ENCODE measurements at places on chromosomes 7 and 10.
A peak's percentile ranks its signal among the peaks of the same experiment; 100 is the strongest.

- no peak for DNase-seq
Measured at GRCh38 chr7:2331707-2332106, 17.5 kb upstream of the SNX8 start.

DNA sequence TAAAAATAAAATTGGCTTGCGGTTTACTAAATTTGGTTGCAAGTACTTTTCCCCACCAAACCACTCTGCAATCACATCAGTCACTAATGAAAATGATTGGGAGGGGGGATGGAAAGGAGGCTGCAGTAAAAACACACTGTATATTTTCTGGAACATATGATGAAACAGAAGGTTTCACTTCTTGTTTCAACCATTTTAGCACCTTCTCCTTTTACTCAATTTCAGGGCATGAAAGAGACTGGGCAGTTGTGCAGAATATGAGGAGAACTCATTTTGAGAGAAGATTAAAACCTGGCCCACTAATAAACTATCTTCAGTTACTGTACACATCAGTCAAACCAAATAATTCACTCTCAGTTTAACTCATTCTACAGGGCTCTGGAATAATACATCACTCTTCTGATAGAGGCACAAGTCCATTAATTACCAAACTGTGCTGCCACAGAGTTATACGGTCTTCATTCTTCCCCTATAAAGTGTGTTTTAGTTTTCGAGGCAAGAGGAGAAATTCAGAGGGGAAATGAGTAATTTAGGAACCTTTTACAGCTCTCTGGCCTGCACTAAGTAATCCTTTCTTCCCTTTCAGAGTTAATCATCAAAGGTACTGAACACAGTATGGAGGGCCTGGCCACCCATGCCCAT, 25.5 kb downstream of the JAZF1 start:
- peak; percentile 15 for DNase-seq

- DNase-seq: no peak
Measured at GRCh38 chr7:84492098-84493034, 297.8 kb upstream of the SEMA3A start.

- no peak for DNase-seq
Measured at GRCh38 chr7:485188-486081, 34.2 kb downstream of the PDGFA start.

DNA sequence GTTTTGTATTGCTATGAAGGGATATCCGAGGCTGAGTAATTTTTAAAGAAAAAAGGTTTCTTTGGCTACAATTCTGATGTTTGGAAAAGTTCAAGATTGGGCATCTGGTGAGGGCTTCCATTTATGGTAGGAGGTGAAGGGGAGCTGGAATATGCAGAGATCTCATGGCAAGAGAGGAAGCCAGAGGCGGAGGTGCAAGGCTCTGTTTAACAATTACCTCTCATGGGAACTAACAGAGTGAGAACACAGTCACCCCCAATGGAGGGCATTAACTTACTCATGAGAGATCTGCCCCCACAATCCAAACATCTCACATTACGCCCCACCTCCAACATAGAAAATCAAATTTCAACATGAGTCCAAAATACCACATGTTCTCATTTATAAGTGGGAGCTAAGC, 62.0 kb downstream of the AKR1D1 start:
- DNase-seq: no peak

- DNase-seq: peak; percentile 86
Measured at GRCh38 chr7:1664711-1665548, 5.1 kb upstream of the ELFN1 start.

GRCh38 chr10:2592360-2593160, 474.8 kb upstream of the PFKP start:
- no peak for DNase-seq

DNA sequence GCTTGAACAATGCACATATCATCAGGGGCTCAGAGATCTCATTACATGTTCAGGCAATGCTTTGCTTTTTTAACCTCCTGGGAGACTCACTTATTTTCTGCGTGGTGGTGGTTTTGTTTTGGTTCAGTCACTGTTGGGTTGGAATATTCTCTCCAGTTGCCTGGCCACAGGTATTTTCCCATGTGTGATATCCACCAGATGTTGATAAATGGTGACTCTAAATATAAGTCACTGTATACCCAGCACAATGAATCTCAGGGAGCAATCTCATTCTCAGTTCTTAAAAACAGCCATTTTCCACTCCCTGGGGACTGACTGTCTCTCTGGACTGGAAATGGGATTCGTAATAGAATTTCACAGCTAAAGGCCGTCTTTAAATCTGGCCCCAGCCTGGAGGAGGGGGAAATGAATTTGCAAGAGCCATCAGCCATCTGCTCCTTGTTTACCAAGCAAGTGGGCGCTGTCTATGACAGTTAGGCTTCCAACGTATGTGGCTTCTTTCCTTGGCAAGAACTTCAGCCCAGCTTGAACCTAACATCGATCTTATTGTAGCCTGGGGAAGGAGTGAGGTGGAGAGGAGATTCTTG, 1106.2 kb downstream of the NRG3 start:
- DNase-seq: no peak

DNA sequence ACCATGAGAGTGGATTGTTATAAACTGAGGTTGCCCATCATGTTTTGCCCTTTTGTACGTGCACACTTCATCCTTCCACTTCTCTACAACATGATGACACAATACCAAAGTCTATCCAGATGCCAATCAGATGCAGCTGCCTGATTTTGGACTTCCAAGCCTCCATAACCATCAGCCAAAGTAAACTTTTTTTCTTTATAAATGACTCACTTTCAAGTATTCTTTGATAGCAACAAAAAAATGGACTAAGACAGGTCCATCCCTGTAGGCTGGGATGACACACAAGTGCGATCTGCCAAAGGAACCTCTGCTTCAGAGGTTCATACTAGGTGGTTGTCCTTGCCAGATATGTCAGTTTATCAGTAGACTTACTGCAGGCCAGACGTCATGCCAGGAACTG, 320.2 kb upstream of the FZD1 start:
- DNase-seq: no peak

GRCh38 chr7:44191171-44191570, 1.9 kb upstream of the GCK start:
- no peak for DNase-seq

GRCh38 chr10:26488344-26488743, 50.2 kb downstream of the APBB1IP start:
- no peak for DNase-seq

GRCh38 chr7:27611059-27611458, 51.6 kb downstream of the HIBADH start:
- DNase-seq: no peak

DNA sequence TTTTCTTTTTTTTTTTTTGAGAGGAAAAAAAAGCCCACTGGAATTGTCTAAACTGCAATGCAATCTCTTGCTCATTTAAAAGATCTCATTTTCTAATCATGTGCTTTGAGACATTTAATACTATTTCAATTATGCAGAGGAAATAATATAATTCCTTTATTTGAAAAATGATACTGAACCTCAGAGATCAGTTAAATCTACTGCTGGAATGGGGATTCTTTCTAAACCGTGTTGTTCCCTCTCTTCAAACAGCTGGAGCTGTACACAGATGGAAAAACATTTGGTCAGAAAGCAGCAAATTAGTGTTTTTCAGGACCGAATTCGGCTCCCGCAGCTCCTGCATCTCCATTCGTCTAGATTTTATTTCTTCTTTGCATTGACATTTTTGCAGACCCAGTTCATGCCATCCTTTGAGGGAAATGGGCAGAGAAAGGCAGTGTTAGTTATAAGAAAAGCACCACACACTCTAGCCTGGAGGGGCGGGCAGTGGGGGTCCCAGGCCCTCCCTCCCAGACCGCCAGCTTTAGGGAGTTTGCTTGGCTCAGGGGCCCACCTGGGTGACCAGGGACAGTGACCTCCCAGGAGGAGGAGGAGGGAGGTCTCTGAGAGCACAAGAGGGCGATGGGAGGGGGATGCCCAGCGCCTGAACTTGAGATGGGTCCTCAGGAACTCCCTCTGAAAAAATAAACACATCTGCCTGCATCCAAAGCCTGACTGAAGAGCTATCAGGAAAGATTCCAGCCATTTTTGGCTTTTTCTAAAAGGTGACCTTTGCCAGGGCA, 32.4 kb downstream of the TRIM8 start:
- no peak for DNase-seq

GRCh38 chr7:34308595-34308994, 349.4 kb upstream of the NPSR1 start:
- no peak for DNase-seq

- no peak for DNase-seq
Measured at GRCh38 chr7:18489624-18490023, 5.9 kb upstream of the HDAC9 start.

DNA sequence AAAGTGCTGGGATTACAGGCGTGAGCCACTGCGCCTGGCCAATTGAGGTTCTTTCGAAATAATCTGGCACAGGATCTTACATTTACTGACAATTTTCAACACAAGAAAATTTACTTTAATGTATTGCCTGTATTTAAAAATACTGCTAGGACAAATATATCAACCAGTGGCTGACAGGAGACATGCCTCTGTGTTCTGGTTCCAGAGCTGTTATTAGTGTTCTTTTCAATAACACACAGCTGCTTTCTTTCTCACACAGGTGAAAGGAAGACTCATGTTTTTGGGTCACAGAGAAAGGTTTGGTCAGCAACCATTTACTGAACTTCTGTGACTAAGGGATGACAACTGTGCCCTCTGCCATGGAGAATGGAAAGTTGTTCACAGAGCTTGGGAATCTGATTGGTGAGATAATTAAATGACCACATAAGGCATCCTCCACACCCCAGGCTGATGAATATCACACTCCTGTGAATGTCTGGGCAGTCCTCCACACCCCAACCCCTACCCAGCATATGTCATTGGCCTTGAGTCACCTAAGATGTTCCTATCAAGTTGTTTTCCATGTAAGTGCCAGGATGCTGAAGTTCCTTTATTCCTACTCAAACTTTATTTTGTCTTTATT, 180.1 kb downstream of the RAPGEF5 start:
- no peak for DNase-seq

DNA sequence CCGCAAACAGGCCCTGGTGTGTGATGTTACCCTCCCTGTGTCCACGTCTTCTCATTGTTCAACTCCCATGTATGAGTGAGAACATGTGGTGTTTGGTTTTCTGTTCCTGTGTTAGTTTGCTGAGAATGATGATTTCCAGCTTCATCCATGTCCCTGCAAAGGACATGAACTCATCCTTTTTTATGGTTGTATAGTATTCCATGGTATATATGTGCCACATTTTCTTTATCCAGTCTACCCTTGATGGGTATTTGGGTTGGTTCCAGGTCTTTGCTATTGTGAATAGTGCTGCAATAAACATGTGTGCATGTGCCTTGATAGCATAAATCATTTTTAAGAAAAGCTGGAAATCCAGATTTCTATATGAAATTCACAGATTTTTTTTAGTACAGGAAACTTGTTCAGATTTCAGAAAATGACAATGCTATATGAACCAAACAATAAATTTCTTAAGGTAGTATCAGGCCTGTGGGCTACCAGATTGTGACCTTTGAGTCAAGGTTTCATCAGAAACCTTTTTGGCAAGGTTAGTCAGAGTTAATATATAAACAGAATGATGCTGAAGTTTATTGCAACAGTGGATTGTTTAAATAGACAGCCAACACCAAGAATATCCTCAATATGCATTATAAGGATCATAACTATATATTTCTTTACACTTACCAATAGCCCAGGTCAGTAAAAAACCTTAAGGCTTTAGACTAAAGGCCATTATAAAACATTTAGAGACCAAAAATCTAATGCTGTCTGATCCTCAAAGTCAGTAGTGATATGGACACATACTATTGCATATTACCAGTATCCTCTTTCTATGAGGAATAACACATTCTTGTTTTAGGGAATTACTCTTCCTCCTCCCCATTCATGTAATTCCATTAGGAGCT, 68.7 kb upstream of the PAPSS2 start:
- no peak for DNase-seq

- no peak for DNase-seq
Measured at GRCh38 chr10:97102441-97102840, 83.3 kb downstream of the SLIT1 start.

DNA sequence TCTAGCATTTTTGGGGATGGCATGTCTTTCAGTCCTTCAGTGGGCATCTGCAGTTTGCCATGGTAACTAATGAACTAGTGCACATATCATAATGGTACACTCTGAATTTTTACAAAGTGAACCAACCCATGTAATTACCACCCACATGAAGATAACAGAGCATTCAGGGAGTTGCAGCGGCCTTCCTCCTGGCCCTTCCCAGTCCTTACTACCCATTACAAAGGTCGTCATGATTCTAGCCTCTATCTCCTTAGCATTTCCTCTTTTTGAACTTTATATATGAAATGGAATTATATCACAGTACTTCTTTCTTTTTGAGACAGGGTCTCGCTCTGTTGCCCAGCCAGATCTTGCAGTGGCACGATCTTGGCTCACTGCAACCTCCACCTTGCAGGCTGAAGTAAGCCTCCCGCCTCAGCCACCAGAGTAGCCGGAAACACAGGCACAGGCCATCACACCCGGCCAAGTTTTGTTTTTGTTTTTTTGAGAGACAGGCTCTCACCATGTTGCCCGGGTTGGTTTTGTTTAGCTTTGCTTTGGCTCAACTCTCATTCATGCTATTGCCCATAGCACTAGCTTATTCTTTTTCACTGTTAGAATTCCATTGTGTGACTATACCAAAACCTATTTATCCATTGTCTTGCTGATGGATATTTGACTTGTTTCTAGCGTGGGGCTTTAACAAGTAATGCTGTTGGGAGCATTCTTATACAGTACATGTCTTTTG, 79.2 kb downstream of the APBB1IP start:
- DNase-seq: no peak

DNA sequence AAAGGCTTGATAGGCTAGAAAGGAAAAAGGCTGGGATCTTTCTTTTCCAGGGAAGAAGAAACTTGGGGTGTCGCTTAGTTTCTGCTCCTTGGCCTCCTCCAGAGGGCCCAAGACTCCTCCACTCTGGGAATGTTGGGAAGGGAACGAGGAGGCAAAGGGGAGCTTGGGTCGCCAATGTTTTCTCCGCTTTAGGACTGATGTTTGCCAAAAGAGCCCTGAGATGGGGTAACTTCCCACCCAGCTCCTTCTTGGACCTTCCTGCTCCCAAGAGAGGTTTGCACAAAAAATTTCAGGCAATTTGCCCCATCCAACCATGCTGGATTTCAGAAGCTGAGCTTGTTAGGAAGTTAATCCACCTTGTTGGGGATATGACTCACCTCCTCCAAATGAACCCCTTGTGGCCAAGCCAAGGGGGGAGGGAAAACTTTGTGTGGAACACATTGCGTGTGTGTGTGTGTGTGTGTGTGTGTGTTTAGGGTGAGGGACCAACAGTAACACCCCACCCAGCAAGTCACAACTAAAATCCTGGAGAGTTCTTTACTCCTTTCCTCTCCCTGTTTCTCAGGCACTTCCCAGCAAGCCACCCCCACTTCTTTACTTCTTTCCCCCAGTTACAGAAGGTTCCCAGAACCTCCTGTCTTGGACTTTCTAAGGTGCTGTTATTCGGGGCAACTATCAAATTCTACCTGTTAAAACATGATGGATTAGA, 8.7 kb upstream of the HOXA2 start:
- DNase-seq: no peak

- no peak for DNase-seq
Measured at GRCh38 chr7:18384491-18385143, 110.9 kb upstream of the HDAC9 start.

DNA sequence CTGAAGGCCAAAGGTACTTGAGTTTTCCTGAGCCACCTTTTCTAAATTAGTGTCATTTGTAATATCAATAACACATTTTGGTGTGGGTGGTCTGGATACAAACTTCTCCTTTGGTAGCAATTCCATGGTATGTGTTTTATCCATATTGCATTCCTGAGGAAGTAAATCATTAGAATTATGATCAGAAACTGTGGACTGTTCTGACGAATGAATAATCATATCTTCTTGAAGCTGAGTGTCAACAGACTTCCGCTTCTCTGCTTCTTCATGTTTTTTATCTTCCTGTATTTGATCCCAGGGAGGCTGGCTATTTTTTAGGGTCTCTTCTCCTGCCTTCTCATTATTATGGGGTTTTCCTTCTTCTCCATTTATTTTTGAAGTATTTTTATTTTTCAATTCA, 81.4 kb downstream of the NRBF2 start:
- DNase-seq: no peak
